Kidney (tissue), 22 donors: ENCODE measurements at places on chromosomes 16 and 17.

DNA sequence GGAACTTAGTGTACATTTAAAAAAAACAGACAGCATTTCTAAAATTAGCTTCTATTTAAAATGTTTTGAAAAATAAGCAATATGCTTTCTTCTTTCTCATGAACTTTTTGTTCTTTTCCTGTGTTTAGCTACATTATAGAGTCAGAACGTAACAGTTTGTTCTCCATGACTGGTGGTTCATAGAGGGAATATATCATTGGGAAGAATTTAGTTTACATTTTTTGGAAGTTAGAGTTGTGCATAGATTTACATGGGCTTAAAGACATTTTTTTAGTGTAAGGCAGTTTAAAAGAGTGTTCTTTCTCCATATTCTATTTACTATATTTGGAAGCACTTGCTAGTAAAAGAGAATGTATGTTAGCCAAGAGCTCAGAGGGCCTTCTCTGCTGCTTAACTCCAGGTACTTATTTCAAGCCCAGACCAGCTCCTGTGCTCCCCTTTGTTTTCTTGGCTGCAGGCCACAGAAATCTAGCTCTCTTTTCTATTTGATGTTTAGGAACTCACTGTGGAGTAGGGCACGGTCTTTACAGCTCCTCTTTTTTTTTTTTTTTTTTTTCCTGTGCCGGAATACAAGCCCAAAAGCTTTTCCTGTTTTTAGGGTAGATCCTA is 20.2 kb downstream of the AP2B1 start:
- no peak for DNase-seq

DNA sequence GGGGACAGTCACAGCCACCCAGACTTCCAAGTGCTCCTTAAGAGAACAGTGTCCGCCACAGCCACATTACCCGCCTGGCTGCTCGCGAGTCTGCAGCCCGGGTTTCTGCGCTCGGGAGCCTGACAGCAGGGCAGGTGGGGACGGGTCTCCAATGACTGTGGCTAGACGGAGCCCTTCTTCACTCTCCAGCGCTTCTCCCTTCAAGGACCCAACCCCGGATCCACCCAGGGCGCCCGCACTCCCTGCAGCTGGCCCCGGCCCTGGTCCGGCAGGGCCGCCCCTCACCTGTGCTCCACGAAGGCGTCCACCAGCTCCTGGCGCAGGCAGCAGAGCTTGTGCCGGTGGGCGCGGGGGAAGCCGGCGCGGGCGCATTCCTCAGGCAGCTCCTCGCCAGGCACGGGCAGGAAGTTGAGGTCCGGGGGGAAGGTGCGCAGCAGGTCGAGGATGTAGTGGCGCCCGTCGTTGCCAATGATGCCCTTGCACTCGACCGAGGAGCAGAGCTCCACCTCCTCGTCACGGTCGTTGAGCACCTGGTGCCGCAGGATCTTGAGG is 13.9 kb downstream of the CLUH start:
- DNase-seq: peak; percentile 22

DNA sequence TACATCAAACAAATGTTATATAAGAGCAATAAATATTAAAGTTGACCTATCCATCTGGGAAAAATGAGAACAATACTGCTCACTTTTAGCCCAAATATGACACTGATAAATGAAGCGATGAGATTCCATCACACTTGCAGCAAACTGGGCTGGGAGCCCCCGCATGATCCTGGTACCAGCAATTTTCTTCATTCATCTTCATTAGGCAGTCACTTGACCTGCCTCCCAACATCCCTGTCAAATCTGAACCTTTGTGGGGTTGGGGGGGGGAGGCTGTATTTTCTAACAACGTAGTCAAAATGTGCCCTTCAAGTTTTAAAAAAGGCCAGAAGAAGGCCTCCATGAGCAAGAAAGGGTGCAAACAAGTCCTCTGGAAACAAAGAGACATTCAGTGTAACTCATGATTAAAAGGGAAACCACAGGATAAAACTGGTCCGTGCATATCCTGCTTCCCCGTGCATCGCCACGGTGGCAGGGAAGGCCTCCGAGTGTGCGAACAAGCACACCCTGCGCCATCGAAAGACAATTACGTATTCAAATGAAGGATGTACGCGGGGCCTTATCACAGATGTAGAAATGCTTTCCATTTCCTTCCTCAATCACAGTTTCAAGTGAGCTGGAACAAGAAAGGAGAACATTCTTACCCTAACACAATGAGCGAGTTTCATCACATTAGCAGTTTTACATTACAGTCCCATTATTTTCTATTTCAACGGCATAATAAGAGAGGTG is 48.4 kb downstream of the TOX3 start:
- no peak for DNase-seq

DNA sequence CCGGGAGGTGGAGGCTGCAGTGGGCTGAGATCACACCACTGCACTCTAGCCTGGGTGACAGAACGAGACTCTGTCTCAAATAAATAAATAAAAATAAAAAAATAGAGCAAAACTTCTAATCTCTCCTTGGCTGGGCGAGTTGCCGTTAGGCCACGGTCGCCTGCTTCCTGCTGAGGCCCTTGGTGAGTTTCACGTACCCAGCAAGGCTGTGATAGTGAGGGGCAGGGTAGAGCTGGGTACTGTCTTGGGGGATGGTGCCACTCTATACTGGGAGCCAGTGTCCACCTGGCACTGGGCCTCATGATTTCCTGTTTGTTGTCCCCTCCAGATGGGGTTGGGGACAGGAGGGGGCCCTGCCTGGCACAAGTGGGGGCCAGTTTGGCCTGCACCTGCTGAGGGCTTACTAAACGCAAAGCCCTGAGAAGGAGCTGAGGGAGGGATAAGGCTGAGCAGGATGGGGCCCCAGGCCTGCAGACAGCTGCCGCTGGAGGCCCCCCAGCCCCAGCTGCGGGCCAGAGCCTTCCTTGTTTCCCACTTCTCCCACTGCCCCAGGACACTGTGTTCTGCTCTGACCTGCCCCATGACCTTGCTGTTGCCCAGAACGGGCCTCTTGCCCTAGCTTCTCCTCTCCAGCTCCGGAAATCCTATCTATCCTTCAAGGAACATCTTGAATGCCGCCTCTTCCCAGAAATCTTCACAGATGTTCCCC is 25.4 kb downstream of the GJD3 start:
- DNase-seq: no peak

- DNase-seq: no peak
These were observed 23.7 kb downstream of the ZCCHC14 start for GRCh38 chr16:87469169-87469568.

DNA sequence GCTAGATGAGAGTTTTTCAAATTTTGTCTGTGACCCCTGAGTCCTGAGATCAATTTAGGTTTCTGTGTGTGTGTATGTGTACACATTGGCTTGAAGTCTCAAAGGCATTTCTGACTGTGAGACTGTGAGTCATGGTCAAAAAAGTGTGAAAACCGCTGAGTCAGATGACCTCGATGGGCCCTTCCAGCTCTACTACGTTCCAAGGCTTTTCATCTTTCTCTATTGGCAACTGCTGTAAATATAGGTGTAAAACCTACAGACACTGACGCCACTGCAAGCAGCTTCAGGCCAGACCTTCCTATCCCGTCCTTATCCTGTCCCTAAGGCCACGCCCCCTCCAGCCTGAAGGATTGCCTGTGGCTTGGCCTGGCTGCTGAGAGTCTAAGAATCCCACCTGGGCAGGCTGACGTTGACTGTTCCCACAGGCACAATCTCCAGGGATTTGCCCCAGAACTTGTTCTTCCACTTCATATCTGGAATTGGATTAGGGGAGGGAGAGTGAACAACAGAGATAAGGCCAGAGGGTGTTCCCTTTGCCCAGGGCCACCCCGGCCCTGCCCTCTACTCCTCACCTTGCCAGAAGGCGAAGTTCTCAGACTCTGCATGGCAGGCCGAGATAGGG is 11.3 kb downstream of the OSBPL7 start:
- no peak for DNase-seq

- DNase-seq: no peak
These were observed 30.1 kb downstream of the ACSF3 start for GRCh38 chr16:89123831-89124100.

GRCh38 chr17:30599428-30600059 is 122.3 kb downstream of the GOSR1 start:
- peak; percentile 67 for DNase-seq

GRCh38 chr16:47136099-47136842 is 7.5 kb downstream of the NETO2 start:
- no peak for DNase-seq
